ENCODE measurements at places on chromosomes 4 and X. TPM values are rescaled to one million over a fixed set of nuclear protein-coding genes. Genes with fewer than 3 reads are reported as not detected.

MAGEE2 gene
- total RNA-seq, result not detected

KLKB1 gene
- not detected for total RNA-seq

FAT4 gene
- 12.5 TPM for total RNA-seq

IGFBP7 gene
- 474 TPM for total RNA-seq

PHOX2B gene
- not detected for total RNA-seq

TAF7L gene
- total RNA-seq, result 0.37 TPM

KLHL4 gene
- total RNA-seq, result not detected

RTL9 gene
- 0.24 TPM for total RNA-seq

DCAF12L1 gene
- total RNA-seq, result not detected

ARMCX6 gene
- 80.8 TPM for total RNA-seq

EREG gene
- total RNA-seq, result 30.1 TPM

CABS1 gene
- not detected for total RNA-seq

MAGEB2 gene
- not detected for total RNA-seq

GPRIN3 gene
- 0.18 TPM for total RNA-seq

VBP1 gene
- 65.7 TPM for total RNA-seq

ASMT gene
- total RNA-seq, result not detected

RBMXL3 gene
- not detected for total RNA-seq

NRK gene
- not detected for total RNA-seq

GASK1B gene
- 2.7 TPM for total RNA-seq

PTTG2 gene
- not detected for total RNA-seq

EFHC2 gene
- not detected for total RNA-seq

GLRB gene
- total RNA-seq, result 8.3 TPM

PRSS12 gene
- 88.0 TPM for total RNA-seq

HSFX2 gene
- not detected for total RNA-seq

NOA1 gene
- total RNA-seq, result 12.9 TPM

WDR19 gene
- 11.1 TPM for total RNA-seq

GBA3 gene
- not detected for total RNA-seq

TRAM1L1 gene
- total RNA-seq, result not detected

USP26 gene
- total RNA-seq, result not detected

All from HFFc6 (cell line).